ENCODE measurements at places on chromosomes 2 and 18. TPM values are rescaled to one million over a fixed set of nuclear protein-coding genes. Genes with fewer than 3 reads are reported as not detected.

DNA sequence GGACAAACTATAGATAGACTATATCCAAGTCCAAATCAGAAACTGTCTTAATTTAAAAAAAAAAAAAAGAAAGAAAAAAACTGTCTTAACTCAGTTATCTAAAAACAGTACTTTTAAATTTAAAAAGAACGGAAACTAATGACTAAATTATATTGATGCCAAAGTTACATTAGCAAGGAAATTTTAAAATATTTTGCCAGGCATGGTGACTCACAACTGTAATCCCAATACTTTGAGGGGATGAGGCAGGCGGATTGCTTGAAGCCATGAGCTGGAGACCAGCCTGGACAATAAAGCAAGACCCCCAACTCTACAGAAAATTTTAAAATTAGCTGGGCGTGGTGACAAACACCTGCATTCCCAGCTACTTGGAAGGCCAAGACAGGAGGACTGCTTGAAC is 30.9 kb downstream of the MEMO1 start:
- H3K27ac ChIP-seq = no peak overlapping the region
- no peak overlapping the region for H3K4me3 ChIP-seq

DNA sequence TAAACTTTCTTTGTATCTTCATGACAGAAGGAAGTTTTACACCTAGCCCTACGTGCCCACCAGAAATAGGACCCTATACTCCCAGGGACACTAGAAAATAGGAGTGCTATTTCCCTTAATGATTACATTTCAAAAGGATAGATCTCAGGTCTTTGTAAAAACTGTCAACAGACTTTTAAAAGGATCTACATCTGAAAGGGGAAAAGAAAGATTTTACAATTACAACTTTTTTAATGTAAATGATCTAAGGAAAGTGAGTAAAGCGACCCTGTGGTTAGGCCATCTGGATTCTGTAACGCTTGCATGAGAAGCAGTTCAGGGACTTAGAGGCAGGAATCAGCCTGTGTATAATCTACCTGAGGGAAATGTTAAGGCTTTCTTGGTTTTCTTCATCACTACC is 431.8 kb upstream of the MC4R start:
- H3K27me3 ChIP-seq = no peaks in the 10 kb centered on the region
- no peak overlapping the region for H3K4me3 ChIP-seq
- H3K27ac ChIP-seq = no peak overlapping the region

- H3K36me3 ChIP-seq = no peaks in the 10 kb centered on the region
- no peaks in the 10 kb centered on the region for H3K27me3 ChIP-seq
- no peak overlapping the region for H3K27ac ChIP-seq
- H3K4me3 ChIP-seq = no peak overlapping the region
These were observed 232.8 kb downstream of the GRB14 start for GRCh38 chr2:164388511-164388910.

DNA sequence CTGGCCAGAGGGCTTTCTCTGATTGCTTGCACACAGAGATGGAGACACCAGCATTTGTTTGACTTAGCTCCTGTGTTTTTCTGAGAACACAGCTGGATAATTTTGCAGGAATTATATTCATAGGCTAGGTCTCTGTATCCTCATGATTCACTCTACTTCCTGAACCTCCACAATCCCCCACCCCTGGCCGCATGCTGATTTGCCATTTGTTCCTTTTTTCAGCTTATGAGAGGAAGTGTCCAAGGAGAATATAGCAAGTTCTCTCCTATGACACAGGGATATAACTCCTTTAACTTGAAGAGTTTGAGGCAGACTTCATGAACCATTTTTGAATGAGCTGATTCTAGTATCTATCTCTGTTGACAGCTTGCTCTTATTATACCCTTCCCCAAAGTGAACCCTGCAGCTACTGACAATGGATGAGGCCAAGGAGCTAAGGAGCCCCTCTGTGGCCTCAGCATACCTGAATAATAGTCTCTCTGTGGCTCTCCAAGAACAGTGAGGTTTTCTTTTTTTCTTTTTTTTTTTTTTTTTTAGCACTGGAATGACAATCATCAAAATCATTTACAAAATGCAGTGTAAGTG is 15.4 kb downstream of the CAVIN2 start:
- no peak overlapping the region for H3K4me3 ChIP-seq
- H3K36me3 ChIP-seq = no peaks in the 10 kb centered on the region
- H3K4me1 ChIP-seq = no peaks in the 10 kb centered on the region
- H3K27me3 ChIP-seq = no peaks in the 10 kb centered on the region
- DNase-seq = no peak
- no peak overlapping the region for H3K27ac ChIP-seq

- no peak overlapping the region for H3K4me3 ChIP-seq
- no peaks in the 10 kb centered on the region for H3K36me3 ChIP-seq
- no peak overlapping the region for H3K27ac ChIP-seq
- no peaks in the 10 kb centered on the region for H3K27me3 ChIP-seq
- no peak for DNase-seq
- H3K4me1 ChIP-seq = no peaks in the 10 kb centered on the region
These were observed 634.3 kb upstream of the FANCL start for GRCh38 chr2:58875436-58875835.

DNA sequence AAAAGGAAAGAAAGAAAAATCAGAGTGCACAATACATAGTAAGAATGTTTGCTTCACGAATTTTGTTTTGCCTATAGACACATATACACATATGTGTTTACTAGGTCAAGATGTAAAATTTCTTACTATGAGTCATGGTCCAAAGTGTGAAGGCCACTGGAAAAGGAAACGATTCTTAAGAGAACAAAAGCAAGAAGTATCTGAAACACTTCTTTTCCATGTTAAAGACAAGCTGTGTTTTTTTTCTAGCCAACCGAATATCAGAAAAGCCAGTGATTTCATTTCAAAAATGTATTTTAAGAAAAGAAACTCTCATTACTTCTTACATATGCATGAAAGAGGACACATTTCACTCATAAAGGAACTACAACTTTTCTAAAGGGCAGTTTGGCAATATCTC is 24.9 kb downstream of the PECR start:
- no peak overlapping the region for H3K27ac ChIP-seq
- no peaks in the 10 kb centered on the region for H3K27me3 ChIP-seq
- H3K4me1 ChIP-seq = no peaks in the 10 kb centered on the region
- DNase-seq = no peak
- H3K36me3 ChIP-seq = no peaks in the 10 kb centered on the region
- H3K4me3 ChIP-seq = no peak overlapping the region

- H3K36me3 ChIP-seq = no peaks in the 10 kb centered on the region
- DNase-seq = no peak
- no peaks in the 10 kb centered on the region for H3K27me3 ChIP-seq
- H3K27ac ChIP-seq = no peak overlapping the region
These were observed 67.8 kb downstream of the STK39 start for GRCh38 chr2:168179592-168179991.

DNA sequence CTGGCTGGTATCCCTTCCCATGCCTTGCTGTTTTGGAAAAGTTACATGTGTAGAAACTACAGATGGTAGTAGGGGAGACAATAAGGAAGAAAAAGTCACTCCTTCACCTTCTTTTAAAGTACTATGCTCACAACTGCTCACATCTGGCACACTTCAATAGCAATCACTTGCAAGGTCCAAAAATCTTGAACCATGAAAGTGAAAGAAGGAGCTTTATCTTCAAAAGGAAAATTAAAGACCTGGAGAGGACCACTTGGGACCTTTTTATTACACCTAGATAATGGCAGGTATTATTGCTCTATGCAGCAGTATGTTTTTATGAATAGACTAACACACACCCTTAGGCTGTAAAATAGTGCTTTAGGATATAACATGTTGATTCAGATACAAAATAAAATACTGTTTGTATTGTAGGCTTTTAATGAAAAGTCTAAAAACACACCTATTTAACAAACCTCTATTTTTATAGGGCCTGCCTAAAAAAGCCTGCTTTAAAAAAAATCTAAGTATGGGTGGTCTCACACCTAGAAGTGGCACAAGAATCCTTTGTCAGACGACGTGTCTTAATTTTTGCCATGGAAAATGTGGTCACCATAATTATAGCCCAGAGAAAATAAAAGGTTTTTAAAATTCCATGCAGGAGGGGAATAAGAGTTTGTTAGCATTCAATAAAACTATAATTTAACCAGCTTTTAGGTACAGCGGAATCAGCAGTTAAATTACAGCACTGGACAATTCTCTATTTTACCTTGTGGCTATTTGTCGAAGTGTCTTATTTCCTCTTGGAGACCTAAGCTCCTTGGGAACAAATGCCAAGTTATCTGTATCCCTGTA is 124.0 kb downstream of the BCL2 start:
- H3K27ac ChIP-seq = no peak overlapping the region
- H3K27me3 ChIP-seq = no peaks in the 10 kb centered on the region
- no peak for DNase-seq
- H3K4me3 ChIP-seq = no peak overlapping the region
- no peaks in the 10 kb centered on the region for H3K36me3 ChIP-seq

REG1B gene
- total RNA-seq = not detected

IL37 gene
- not detected for total RNA-seq

VAMP5 gene
- total RNA-seq = 92.0 TPM
